Stimulated activated CD4-positive, alpha-beta T cell treated with anti-CD3 and anti-CD28 coated beads, Interleukin-1b, Interleukin-23, amount 100 ng/mL, for 1 hour (primary cell): ENCODE measurements at places on chromosomes 7 and 10.

DNA sequence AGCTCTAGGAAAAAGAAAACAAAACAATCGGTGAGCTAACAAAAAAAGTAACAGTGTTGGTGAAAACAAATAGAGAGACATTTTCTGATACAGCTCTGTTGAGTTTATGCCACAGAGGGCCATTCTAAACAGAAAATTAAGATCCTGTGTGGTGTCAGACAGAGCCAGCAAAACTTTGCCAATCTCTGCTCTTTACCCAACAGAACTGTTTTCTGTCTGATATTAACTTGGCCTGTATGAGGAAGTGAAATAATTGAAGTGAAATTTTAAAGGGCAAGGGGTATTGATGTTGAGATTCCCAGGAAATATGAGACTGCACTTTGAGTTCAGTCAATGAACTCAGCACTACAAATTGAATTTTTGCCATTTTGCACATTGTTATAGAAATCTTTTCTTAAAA, 101.0 kb downstream of the AOAH start:
- DNase-seq: no peak

- no peak for DNase-seq
Observed at GRCh38 chr10:8400892-8401291, 346.4 kb downstream of the GATA3 start.

DNA sequence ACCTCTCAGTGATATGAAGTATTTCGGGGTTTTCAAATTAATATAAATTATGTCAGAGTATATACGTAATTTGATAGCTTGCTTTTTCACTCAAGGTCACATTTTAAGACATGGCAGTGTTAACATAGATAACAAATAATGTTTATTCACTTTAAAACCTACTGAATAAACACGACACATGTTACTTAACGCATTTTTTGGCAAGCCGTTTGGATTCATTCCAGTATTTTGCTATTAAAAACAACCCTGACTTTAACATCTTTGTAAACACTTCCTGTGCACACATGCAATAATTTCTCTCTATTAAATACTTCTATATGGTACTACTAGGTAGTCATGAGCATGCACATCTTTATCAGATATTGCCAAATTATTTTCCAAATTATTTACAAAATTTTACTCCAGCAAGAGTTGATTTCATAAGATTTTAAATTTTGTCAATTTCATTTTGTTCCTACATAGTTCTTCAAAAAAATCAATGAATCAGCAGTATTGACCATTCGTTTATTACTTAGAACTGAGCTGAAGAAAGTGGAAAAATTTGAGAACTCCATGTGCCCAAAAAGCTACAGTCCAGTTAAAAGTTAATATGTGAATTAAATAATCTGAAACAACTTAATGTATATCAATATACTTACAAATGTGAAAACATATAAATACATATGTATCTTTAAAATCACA, 26.8 kb upstream of the THSD7A start:
- DNase-seq: no peak

DNA sequence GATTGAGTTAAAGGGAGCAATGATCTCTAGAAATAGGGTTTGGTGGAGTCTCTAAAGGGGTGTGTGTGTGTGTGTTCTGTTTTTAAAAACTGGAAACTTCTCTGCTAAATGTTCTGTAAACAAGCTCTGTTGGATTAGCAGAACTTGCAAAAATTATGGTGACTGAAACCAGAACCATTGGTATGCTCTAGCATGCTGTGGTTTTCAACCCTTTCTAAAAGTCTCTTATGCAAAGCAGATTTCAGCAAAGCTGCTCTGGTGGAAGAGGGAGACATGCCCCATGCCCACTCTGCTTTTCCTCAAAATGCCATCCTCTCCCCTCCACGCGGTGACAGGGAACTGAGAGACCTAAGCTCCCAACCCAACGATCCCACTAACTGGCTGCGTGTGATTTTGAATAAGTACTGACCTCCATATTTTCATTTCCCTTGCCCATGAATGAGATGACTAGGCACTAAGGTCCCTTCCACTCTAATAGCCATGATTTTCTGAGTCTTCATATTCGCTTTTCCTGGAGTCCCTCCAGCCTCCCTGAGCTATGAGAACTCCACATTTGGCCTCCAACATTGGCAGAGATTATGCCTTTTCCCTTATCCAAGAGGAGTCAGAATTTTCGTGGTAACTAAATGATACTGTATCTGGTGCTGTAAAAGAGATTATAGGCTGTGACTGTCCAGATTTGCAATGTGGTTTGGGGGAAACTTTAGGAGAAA, 117.3 kb upstream of the PALS2 start:
- no peak for DNase-seq

DNA sequence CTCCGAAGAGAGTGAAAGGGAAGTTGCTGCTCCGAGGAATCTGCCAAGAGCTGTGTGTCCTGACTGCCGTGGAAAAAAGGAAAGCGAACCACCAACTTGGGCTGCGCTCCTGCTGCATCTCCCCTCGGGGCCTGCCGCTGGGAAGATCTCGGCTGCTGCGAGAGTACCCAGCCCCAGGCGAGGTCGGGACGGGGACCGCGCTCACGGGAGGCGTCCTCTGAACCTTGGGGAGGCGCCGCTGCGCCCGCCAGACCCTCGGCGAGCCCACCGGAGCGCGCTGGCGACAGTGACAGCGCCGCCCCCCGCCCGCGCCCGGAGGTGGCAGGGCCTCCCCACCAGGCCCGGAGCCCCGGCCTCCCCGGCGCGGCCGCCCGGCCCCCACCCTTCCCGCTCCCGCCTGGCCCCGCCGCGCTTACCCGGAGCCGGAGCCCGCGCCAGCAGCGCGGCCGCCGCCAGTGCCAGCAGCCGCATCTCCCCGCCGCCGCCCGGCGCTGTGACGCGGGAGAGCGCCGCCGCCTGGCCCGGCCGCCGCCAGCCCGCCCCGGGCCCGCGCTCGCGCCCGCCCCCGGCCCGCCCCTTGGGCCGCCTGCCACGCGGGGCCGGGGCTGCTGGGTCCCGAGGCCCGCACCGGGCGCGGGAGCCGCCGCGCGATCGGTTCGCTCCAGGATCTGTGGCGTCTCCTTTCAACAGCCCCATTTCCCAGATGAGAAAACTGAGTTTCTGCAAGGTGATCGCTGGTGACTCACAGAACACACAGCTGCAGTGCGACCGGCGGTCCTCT, at the start of gene VSTM4:
Gene VSTM4, minus strand, starts transcription at position 508 of the 781 bp plus-strand sequence. Its CDS starts 37 bp downstream, at position 471.
- no peak for DNase-seq

DNA sequence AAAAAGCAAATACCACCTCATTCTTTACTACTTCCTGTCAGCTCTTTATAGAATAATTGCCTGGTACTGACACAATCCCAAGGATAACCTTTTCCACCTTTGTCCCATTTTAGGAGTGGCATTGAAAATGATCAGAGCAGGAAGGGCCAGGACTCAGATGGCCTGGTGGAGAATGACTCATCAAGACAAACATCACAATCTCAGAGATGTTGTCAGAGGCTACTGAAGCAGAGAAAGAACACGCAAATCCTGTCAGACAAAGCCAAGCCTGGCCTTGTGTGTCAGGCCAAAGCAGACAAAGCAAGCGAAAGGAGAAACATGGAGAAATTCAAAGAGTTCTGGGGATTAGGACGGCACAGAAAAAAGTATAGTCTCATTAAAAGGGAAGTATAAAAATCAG, 40.9 kb downstream of the NSUN6 start:
- no peak for DNase-seq

GRCh38 chr7:150329331-150330120, 6.2 kb upstream of the ACTR3C start:
- no peak for DNase-seq

DNA sequence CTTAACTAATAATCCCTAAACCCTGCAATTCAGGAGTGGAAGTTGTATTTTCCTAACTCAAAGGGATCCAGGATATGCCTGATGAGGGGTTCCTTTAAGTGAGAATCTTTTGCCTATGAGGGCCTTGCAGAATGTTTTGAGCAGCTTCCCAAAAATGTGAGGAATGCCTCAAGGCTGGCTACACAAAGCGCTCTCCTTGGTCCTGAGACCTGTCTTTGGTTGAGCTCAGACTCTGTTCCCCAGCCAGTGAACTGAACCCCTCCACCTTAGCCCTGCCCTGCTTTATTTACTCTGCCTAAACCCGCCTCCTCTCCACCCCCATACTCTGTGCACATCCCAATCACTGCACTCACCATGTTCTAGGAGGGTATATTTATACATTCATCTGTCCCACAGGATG, 108.6 kb downstream of the NRCAM start:
- no peak for DNase-seq
